ENCODE measurements at places on chromosomes 3 and 15.

- DNase-seq = no peak
Observed at GRCh38 chr3:14558029-14558428, 17.9 kb upstream of the GRIP2 start.

DNA sequence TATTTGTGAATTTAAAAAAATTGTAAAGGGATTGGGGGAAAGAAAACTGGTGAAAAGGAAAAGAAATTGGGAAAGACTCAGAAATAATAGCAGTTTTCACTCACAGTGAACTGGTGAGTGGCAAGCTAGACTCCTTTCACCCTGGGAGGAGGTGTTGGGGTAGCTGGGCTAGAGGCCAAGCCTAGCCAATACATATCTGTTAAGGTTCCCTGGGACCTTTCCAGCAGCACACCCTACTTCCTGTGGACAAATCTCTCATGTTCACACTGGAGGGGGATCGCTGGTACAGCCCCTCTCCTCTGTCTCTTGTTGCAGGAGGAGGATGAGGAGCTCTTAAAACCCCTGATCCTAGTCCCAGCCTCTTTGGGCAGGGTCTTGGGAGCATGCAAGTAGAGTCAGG, 3.7 kb upstream of the RPP25 start:
- no peak for DNase-seq

GRCh38 chr15:70428211-70428822, 330.6 kb upstream of the TLE3 start:
- DNase-seq = no peak

GRCh38 chr3:183814240-183814639, 11.1 kb downstream of the MAP6D1 start:
- no peak for DNase-seq

GRCh38 chr15:29205186-29205585, 64.4 kb downstream of the NSMCE3 start:
- DNase-seq = no peak

All from activated naive CD4-positive, alpha-beta T cell treated with anti-CD3 and anti-CD28 coated beads for 36 hours (primary cell).